ENCODE measurements at places on chromosomes 3 and 15.

DNA sequence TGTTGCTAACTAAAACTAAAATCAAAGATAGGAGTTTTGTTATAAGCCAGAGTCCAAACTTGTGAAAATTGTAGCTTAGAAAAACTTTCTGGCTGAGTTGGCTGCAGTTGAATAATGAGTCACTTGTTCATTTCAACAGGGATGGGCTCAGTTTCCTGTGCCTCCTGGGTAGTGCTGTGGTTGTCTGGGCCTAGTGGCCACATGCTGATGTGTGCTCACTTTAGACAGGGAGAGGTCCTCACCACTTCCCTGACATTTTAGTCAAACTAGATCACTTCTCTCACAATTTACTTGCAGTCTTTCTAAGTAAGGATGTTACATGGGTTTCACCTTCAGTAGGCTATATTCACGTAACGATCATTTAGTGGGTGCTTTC lies 6.3 kb upstream of the UBE2Q2 start:
- no peak for DNase-seq

DNA sequence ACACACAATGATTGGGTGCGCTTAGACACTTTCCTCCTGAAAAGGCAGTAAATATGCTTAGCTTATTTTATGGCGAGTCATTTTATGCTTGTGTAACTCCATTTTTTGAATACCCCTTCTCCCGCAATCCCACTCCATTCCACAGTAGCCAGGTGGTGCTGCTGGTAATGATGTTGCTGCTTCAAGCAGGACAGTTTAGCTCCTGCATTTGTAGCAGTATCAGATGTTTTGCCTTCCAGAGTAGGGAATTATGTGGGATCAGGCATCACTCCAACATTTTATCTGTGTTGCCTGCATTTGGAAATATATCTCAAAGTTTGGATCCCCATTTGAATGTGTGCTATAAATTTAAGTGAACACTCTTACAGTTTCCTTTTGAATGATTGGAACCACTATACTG lies 302.1 kb upstream of the SGO1 start:
- no peak for DNase-seq

GRCh38 chr3:18199757-18200156 lies 225.4 kb downstream of the SATB1 start:
- DNase-seq = no peak

GRCh38 chr15:25192651-25193050 lies 237.9 kb downstream of the SNRPN start:
- no peak for DNase-seq

- no peak for DNase-seq
Observed at GRCh38 chr3:36964817-36965216, 20.0 kb upstream of the TRANK1 start.

- DNase-seq = peak; percentile 42
Observed at GRCh38 chr3:31981206-31982181, at the start of the genes OSBPL10 and ZNF860. OSBPL10 (minus strand) TSS chr3:31981262; CDS start chr3:31981179, 83 bp downstream. ZNF860 (plus strand) TSS chr3:31981750; CDS start chr3:31989080, 7,330 bp downstream.

DNA sequence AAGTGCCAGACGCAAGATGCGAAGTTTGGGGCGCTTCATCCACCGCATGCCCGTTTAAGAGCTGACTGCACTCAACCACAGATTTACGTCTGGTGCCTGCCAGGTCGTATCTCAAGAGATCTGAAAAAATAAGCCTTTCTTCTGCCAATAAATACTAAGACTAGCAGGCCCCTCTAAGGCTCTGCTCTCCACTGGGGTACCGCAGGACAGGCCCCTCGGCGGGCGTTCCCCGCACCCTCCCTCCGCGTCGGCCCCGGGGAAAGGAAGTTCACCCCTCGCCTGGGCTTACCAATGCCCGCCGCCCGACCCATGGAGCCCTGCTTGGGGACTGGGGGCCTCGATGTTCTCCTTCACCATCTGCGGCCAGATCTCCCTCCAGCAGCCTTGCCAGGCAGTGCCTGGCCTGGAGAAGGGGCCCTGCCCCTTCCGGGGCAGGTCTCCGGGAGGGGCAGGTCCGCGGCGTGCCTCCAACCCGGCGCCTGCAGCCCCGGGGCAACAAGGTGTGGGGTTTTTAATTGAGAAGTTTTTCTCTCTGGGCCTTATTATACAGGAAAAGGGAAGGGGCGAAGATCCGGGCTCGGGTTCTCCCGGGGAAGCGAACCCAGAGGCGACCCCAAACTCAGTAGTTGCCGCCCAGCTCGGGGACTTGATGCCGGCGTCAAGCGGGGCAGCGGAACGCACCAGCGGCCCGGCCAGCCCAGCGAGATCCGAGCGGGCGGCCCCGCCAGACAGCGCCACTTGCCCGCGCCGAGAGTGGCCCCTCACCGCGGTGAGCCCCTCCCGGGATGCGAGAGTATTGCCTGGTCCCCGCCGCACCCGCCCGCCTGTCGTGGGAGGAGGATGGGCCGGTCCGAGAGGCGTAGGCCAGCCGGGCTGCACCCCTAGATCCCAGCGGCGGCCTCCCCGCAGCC lies 735 bp downstream of the GOLGA8B start:
- DNase-seq = no peak

DNA sequence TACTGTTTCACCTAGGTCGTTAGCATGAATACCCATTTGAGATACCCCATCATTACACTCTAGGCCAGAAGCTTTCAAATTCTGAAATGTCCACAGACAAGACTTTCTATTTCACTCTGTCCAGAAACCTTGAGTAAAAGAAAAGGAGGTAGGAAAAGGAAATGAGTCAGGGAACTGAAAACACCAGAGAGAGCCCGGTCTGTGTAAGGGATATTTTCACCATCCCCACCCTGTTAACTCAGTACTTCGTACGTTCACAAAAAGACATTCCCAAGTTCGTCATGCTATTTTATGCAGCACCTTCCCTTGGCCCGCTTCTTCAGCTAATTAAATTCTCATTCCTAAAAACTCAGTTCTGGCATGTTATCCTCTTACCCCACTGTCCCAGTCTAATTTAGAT lies 89.4 kb upstream of the SOX2 start:
- no peak for DNase-seq

DNA sequence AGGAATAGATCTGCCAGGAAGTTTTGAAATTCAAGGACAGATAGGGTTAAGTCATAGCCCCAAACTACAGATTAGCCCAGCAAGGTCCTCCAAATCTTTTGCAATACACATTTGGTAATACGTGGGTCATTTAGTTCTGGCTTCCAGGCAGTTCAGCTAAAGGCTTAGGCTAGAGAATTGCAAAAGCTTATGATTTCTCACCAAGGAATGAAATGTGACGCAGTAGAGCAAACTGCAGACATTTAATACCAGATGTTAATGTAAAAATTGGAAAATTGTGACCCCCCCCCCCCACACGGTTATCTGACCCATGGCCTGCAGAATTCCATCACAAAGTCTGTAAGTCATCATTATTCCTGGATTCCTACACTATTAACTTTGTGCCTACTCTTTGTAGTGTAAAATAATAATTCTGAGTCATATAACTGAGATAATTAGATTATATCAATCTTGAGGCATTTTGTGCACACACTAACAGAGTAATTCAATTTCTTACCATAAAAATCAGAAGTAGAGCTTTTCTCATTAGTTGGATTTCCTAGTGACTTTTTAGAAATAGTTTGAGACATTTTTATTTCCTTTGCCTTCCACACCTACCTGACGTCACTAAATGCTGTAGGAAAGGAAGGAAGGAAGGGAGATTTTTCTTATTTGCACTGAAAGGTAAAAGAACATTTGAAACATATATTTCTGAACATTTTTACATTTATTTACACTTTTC lies 235.2 kb downstream of the DTWD1 start:
- no peak for DNase-seq

DNA sequence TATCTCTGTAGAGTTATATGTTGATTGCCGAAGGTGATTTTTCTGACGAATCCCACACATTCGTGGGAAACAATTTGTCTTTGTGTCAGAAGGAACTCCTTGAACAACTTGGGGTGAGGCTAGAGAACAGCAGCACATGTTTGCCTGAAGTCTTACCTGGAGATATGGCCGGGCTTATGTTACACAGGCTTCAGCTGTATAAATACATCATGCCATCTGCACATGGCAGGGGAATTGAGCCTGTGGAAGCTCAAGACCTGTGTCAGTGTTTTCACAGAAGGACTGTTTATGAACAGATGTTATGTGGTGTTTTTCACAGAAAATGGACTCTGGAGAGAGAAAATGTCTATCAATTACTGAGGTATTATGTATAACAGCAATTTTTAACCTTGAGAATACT lies 203.6 kb upstream of the MDFIC2 start:
- peak; percentile 55 for DNase-seq

DNA sequence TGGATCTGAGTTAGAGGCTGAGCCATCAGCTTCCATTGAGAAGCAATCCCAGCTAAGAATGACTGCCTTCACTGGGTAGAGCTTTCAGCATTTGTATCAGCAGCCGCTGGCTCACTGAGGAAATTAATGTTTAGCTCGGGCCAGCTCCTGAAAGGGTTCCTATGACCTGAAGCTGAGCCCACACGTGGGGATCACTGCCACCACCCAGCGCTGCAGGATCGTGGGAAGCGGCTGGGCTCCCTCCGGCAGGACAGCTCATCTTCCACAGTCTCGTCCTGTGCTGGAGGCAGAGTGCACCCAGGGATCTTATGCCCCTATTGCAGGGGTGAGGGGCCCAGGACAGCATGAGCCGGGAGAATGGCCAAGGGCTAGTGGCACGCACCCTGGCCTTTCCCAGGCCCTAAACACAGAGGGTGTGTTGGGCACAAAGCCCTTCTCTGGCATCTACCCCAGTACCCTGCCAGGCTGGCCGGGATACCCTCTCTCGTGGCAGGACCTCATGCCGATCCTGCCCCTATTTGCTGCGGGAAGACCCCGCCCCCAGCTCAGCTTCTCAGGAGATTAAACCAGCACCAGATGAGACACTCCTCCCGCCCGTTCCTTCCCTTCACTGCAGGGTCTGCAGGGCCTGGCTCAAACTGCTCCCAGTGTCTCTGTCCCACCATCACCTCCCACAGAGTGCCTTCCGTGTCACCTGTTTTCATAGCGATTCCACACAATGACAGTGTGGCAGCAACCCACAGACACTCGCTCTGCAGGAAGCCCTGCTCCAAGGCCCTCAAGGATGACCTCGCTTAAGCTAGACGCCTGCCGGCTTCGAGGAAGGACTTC lies 28.5 kb downstream of the KLHL25 start:
- DNase-seq = no peak

DNA sequence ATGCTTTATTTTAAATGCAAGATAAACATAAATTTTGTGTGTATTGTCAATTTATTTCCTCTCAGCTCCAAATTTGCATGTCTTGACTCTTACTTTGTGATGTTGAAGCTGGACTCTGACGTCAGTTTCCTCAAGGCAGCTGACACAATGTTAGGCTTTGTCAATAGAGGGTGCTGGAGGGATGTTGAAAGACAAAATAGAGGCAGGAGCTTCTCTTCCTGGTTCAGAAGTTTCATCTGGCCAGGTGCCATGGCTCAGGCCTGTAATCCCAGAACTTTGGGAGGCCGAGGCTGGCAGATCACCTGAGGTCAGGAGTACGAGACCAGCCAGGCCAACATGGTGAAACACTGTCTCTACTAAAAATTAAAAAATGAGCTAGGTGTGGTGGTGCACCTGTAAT lies 408.6 kb downstream of the GBE1 start:
- peak; percentile 29 for DNase-seq

GRCh38 chr3:74442683-74443082 lies 171.8 kb downstream of the CNTN3 start:
- no peak for DNase-seq

DNA sequence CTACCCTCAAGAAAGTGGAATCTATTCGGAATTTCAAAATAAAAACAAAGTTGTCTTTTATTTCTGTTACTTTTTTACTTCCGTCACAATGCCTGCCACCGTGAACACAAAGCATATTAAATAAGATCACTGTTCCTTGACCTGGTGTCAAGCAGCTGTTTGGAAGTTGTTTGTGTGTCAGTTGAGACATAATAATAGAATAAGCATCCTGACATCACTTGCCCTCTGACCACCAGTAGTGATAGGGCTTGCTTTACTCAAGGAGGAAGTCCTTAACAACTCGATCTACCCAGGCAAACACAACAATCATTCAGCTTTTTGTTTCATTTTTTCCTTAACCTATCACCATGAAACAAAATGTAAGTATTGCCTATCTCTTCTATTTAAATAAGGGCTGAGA lies 454.4 kb upstream of the RASGRP1 start:
- DNase-seq = no peak

DNA sequence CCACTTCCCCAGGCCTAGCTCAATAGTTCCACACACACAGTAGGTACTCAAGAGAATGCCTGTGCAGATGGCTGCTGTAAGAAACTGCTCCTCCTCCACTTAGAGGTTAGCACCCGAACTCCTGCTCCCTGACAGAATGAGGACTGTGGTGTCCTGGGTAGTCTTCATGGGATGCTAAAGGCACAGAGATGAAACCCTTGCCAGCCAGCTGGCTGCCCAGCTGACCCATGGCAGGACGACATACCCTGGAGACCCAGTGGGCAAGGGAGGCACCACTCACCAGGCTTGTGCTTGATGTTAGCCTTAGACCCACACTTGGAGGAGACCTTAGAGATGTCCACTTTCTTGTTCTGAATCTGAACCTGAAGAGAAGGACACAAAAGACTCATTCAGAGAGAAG lies 54.2 kb downstream of the DHX30 start:
- DNase-seq = no peak

DNA sequence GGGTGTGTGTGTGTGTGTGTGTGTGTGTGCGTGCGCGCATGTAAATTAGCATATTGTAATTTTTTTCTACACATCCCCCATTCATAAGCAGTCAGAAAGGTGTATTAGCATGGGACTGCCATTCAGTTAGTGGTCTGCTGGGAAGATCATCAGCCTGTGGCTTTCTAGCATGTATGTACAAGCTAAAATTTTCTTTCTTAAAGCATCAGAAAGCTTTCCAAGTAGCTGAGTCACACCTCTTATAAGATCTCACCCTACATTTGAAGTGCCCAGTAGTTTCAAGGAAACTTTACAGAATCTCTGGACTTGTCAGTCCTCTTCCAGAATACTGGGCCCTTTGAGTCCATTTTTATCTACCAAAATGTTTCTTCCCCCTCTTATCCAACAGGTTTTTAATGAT lies 411.4 kb upstream of the TPRG1 start:
- no peak for DNase-seq

DNA sequence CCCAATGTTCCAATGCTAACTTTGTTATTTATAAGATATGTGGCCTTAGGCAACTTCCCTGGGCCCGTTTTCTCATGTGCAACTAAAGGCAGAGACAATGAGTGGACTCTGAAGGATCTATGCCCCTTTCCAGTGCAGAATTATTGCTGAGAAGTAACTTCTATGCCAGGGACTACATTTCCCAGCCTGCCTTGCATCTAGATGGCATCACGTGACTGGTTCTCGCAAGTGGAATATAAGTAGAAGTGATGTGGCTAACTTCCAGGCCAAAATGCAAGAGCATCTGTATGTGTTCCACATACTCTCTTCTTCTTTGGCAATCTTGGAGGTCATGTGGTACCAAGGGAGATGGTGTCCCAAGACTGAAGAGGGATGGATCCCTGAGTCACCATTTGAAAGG lies 674.4 kb downstream of the NTRK3 start:
- no peak for DNase-seq

GRCh38 chr3:43638594-43639447 lies 17.0 kb upstream of the ANO10 start:
- peak; percentile 10 for DNase-seq

DNA sequence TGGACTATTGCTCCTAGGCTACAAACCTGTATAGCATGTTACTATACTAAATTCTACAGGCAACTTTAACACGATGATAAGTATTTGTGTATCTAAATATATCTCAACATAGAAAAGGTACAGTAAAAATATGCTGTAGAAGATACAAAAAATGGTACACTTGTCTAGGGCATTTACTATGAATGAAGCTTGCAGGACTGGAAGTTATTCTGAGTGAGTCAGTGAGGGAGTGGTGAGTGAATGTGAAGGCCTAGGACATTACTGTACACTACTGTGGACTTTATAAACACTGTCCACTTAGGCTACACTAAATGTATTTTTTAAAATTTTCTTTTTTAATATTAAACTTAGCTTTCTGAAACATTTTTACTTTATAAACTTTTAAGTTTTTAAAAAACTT lies 140.5 kb upstream of the SGO1 start:
- DNase-seq = no peak

All from SHP77 treated with DMSO at 0.1 percent for 48 hours (cell line).